ENCODE measurements at places on chromosomes 11 and 22. TPM values are rescaled to one million over a fixed set of nuclear protein-coding genes. Genes with fewer than 3 reads are reported as not detected.

OR5AS1 gene
- total RNA-seq: not detected

OR52N4 gene
- total RNA-seq: not detected

B4GALNT4 gene
- 1.1 TPM for total RNA-seq

A4GALT gene
- total RNA-seq: 16.6 TPM

TTC38 gene
- total RNA-seq: 47.4 TPM

ISX gene
- not detected for total RNA-seq

CLDN5 gene
- total RNA-seq: 0.22 TPM

MUC5AC gene
- not detected for total RNA-seq

CDC45 gene
- 1.8 TPM for total RNA-seq

ANO3 gene
- not detected for total RNA-seq

HEPHL1 gene
- total RNA-seq: 4.4 TPM

OTOG gene
- not detected for total RNA-seq

PTDSS2 gene
- total RNA-seq: 80.3 TPM

TRPT1 gene
- 47.5 TPM for total RNA-seq

P2RX6 gene
- 7.2 TPM for total RNA-seq

C11orf65 gene
- total RNA-seq: 0.44 TPM

Data from placental pericyte (primary cell).